Lung (tissue), 17 donors: ENCODE measurements at places on chromosomes 12 and 14.

DNA sequence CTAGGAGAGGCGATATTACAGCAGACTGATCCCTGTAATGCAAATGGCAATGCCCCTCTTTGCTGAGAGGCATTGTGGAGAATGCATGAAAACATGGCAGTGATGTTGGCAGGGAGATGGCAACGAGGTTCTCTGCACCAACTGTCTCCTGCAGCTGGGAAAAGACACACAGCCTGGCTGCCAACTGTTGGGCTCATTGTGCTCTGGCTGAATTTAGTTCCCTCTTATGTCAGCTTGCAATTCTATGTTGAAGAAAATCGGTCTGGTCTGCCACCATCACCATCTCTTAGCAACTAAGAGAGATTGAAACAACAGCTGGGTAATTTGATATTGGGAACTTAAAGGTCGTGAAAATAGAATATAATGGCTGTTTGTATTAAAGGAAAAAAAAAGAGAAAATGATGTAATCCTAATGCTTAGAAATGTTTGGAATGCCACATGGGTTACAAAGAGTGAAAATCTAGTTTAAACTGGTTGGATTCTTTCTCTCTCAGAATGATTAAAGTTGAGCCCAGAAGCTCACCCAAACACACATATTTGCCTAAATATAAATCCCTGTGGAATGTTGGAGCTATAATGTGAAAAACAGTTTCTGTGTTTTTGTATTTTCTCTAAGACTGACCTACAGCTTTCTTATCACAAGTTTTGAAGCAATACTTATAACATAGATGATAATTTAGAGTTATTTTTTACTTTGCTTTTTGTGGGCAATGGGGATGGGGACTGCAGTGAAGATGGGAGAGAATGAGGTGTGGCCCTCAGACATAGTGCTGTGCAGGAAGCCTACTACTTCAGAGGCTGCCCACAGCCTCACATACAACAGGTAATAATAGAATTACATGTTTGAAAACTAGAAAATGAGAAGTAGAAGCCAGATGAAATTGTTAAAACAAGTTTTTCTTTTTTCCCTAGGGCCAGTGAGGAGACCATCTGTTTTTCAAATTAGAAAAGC lies 143.7 kb downstream of the AKAP6 start:
- DNase-seq: peak; percentile 79

- peak; percentile 67 for DNase-seq
Measured at GRCh38 chr14:51616724-51617409, 34.8 kb upstream of the FRMD6 start.

DNA sequence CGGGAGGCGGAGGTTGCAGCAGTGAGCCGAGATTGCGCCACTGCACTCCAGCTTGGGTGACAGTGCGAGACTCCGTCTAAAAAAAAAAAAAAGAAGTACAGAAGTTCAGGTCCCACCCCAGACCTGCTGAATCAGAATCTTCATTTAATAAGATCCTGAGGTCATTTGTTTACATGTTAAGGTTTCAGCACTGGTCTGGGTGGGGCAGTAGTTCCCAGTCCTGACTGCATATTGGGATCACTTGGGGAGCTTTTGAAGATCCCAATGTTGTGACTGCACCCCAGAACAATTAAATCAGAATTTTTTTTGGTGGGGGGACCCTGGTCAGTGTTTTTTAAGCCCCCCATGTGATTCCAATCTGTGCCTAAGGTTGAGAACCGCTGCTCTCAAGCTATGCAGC lies 11.7 kb upstream of the COL2A1 start:
- no peak for DNase-seq

DNA sequence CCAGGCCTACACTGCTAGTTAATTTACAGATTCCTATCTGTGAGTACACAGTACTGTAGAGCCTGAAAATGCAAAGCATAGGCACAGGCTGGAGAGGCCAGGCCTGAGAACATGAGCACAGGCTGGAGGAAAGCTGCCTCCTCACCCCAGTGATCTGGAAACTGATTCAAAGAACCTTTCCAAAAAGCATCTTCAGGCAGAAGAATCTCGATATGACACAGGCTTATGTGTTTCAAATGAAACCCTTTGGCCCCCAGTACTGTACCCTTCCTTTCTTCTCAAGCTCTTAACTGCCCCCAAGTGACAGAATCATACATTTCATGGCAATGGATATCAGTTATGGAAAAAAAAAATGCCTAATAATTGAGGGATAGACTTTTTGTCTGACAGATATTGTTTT lies 122.0 kb downstream of the KCNC2 start:
- no peak for DNase-seq

DNA sequence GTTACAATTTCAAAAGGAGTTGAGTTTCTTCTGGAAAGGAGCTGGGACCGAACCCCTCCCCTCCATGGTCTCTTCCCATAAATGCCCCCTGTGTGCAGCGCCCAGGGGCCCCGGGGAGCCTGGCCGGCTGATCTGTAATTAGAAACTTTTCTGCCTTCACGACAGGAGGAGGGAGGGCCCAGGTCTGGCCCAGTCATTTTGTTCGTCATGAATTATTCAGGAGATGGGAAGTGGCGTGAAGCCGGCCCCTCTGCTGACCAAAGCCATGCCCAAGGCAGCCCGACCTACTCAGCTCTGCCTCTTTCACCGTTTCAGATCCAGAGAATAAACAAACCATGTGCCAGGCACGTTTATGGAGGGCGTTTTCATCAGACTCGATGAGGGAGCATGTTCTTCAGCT lies 33.3 kb upstream of the MSI1 start:
- peak; percentile 38 for DNase-seq
